ENCODE measurements at places on chromosomes 7 and 10.
A peak's percentile ranks its signal among the peaks of the same experiment; 100 is the strongest.

DNA sequence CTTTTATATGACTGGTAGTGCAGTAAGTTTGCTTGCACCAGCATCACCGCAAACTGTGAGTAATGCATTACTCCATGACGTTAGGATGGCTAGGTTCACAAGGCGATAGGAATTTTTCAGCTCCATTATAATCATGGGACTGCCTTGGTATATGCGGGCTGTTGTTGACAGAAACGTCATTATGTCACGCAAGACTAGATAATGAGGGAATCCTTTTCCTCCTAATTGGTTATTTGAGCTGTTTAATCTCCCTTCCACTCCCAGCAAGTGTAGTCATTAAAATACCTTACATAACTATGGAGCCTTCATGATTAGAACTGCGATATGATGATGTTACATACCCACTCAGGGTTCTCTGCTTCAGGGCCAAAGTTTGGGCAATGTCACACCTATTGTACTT, 17.3 kb downstream of the KLLN start:
- DNase-seq = no peak

DNA sequence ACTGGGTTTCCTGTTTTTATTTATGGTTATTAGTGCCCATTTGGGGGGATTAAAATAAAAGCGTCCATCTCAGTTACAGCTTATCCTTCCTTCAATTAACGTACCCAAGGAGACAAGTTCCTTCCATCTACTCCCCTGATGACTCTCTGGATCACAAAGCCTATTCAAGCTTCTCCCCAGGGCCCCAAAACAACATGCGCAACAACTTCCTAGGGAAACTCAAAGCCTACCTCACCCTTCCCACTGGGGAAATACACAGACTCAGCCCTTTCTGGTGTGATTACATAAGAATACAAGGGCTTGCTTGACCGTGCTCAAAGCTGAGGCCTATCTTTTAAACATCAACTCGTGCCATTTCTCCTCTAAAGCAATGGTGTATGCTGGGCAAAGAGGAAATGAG, 112.4 kb downstream of the CDK6 start:
- no peak for DNase-seq

- DNase-seq = peak; percentile 0
Measured at GRCh38 chr10:112637901-112638300, 190.9 kb downstream of the VTI1A start.

DNA sequence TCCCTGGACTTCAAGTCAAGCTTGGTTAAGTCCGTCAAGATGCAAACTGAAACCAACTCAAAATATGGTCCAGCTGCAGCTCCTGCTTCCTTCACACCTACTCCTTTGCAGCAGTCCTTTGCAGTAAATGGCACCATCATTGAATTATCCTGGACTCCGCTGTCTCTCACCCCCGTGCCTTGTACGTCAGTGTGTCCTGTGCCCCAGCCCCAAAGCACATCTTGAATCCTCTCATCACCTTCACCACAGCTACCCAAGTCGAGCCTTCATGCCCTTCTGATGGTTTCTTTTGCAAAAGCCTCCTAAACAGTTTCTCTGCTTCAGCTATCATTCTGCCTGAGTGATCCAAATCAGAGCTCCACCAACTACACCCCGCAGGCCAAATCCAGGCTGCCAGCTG, 88.4 kb upstream of the LEP start:
- no peak for DNase-seq

GRCh38 chr10:60224066-60224705, 165.5 kb downstream of the ANK3 start:
- no peak for DNase-seq

DNA sequence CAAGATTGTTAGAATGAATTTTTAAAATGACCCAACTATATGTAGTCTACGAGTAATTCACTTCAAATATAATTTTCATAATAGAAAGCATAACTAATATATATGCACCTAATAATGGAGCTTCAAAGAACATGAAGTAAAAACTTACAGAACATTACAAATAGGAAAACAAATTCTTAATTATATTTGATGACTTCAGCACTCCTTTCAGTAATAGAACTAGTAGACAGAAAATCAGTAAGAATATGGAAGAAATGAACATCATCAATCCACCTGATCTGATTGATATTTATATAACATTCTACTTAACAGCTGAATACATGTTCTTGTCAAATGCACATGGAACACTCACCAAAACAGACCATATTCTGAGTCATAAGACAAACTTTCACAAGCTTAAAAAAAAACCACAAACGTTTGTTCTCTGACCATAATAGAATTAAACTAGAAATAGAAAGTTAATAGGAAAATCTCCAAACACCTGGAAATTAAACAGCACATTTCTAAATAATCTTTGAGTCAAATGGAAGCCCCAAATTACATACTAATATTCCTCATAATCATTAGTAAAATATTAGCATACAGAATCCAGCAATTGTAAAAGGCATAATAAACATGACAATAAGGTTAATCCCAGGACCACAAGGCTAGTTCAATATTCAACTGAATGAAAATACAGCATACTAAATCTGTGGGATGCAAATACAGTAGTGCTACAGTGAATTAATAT, 48.0 kb downstream of the BRAF start:
- DNase-seq = no peak

DNA sequence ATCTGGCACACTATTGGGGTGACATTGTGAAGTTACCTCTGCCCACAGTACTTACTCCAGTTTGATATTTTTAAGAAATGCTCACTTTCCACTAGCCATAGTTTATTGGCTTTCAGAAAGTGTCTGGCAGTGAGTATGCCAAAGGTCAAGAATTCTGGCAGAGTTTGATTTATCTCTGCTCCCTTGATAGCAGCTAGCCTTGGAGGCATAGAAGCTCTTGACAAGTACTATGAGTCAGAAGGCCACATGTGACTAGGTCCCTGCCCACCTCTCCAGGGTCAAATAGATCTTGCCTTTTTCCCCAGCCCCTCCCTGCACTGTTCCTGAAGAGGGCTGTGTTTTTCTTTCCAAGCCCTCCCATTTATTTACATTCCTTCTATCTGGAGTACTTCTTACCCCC, 202.2 kb downstream of the AUTS2 start:
- no peak for DNase-seq

GRCh38 chr7:113109718-113110117, 8.6 kb downstream of the SMIM30 start:
- DNase-seq = no peak

GRCh38 chr7:44431091-44431608, 59.3 kb downstream of the NUDCD3 start:
- no peak for DNase-seq

GRCh38 chr10:84412482-84412881, 84.1 kb downstream of the CCSER2 start:
- no peak for DNase-seq

GRCh38 chr7:131932271-131932670, 375.8 kb upstream of the PODXL start:
- DNase-seq = no peak

DNA sequence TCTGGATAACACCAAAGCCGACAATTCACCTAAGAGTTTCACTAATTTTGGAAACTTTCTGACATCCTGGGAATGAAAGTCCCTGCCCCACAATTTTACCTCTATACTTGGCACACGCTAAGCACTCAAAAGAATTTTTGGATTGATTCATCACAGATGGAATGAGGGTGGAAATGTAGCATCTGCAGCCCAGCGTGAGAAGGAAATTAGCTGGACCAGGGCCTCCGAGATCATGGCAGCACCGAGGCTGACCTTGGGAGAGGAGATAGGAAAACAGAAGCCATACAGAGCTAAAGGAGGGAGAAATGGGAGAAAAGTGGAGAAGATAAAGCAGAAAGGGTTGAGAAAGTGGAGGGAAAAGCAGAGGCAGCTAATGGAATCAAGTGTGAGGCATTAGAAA, 606.6 kb upstream of the DPP6 start:
- DNase-seq = no peak

GRCh38 chr7:157782041-157782440, 445.2 kb downstream of the DNAJB6 start:
- no peak for DNase-seq

DNA sequence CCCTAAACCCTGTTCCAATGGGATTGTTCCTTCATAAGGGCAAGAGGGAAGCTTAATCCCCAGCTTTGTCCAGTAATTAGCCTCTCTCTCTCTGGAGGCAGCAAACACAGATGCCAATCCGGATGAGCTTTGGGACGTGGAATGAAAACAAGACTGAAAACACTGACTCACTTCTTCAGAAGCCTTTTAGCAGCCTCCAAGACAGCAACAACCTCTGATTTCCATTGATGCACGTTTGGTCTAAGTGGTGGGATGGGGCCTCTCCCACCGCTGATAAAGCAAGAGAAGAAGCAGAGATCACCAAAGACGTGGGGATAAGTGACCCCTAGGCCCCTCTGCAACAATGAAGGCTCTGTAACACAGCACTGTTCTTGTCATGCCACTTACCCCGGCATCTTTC, 5.8 kb upstream of the GFRA1 start:
- DNase-seq = no peak

- no peak for DNase-seq
Measured at GRCh38 chr7:120460949-120461348, 188.0 kb downstream of the KCND2 start.

- DNase-seq = no peak
Measured at GRCh38 chr7:127981965-127982364, 49.3 kb downstream of the LRRC4 start.

- no peak for DNase-seq
Measured at GRCh38 chr7:99061001-99061776, 82.7 kb downstream of the SMURF1 start.

- no peak for DNase-seq
Measured at GRCh38 chr10:20882091-20882490, 15.0 kb downstream of the NEBL start.

DNA sequence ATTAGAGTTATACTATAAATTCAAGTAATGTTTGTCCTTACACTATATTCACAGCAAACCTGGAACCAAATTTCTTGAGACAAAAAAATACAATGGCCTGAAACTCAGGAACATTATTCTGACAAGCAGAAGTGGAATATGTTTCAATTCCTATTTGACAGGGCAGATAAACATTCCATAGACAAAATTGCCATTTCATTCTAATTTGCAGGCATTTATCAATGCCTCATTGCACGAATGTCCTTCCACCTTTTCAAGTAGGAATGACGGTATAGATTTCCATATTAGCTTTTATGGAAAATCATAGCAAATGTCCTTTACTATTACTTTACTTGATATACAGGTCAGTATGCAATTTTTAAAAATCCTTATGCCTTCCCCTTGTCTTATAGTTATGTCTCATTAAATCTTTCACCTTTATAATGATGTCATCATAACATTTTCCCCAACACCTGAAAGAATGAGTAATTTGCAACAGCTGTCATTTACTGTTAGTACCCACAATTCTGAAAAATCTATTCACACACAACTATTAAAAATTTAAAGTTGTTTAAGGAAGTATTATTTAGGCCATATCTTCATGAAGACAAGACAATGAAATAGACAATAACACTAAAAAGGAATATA, 299.7 kb upstream of the SEMA3C start:
- no peak for DNase-seq

- no peak for DNase-seq
Measured at GRCh38 chr7:21996641-21997040, 50.9 kb upstream of the CDCA7L start.

GRCh38 chr7:127064-127598, 65.2 kb upstream of the FAM20C start:
- no peak for DNase-seq

DNA sequence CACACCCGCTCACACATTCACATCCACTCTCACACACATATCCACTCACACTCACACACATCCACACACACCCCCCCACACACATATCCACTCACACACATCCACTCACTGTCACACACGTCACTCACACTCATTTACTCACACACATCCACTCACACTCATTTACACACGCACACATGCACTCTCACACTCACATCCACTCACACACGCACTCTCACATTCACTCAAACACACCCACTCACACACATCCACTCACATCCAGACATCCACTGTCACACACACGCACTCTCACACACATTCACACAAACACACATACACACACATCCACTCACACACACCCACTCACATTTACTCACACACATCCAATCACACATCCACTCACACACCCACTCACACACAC, 18.3 kb downstream of the PWWP2B start:
- no peak for DNase-seq

DNA sequence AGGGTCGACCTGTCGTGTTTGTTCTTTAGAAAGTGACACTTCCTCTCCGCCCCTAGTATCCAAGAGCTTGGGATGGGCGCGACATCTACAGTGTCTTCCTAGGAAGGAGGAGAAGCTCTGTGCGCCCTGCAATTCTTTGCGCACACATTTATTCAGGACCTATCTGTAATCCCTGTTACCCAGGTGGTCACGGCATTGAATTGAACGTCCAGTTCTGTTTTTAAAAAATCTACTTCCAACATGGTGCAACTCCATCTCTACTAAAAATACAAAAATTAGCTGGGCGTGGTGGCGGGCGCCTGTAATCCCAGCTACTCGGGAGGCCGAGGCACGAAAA, 606 bp upstream of the LAMB1 start:
- no peak for DNase-seq

DNA sequence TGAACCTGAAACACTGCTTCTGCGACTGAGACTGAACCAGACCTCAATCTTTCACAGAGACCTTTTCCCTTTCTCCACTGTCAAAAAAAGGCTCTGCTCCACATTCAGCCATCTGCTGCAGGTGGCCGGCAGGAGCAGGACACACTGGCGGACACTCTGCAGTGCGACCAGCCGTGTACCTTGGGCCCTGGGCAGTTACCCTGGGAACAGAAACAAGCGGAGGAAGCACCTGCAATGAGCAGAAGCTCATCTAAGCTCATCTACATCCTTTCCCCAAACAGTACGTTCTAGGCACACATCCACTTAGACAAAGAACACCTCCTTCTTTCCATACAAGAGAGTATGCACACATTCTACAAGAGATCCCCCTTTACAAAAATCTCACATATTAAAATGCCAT, 22.8 kb downstream of the VOPP1 start:
- no peak for DNase-seq

DNA sequence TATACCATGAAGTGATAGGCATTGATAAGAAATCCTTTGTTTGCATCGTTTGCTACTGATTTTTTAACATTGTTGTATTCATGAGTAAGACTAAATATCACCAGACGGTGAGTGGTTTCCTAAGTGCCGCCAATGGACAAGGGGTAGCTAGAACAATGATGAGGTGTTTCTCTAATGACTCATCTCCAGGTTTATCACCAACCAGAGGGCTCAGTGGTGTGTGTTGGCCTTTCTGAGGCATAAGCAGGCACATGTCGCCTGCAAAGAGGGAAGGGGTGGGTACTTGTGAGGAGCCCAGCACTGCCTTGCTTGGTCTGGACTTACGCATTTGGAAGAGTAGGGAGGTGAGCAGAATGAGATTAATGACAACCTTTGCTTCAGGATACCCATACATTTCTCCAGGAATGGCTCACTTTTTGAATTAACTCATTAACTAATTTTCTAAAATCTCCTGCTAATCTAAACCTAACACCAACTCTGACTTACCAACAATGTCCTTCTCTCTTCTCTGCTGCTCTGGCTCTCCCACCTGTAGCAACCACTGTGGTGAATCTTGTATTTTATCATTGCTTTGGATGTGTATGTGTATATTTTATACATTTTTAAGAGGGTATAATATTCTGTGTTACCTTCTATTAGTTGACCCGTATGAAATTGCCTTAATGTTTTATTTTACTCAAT, 722.6 kb downstream of the GRID1 start:
- no peak for DNase-seq

Data from DMS79 (cell line).